ENCODE measurements at places on chromosomes 2 and 18.

DNA sequence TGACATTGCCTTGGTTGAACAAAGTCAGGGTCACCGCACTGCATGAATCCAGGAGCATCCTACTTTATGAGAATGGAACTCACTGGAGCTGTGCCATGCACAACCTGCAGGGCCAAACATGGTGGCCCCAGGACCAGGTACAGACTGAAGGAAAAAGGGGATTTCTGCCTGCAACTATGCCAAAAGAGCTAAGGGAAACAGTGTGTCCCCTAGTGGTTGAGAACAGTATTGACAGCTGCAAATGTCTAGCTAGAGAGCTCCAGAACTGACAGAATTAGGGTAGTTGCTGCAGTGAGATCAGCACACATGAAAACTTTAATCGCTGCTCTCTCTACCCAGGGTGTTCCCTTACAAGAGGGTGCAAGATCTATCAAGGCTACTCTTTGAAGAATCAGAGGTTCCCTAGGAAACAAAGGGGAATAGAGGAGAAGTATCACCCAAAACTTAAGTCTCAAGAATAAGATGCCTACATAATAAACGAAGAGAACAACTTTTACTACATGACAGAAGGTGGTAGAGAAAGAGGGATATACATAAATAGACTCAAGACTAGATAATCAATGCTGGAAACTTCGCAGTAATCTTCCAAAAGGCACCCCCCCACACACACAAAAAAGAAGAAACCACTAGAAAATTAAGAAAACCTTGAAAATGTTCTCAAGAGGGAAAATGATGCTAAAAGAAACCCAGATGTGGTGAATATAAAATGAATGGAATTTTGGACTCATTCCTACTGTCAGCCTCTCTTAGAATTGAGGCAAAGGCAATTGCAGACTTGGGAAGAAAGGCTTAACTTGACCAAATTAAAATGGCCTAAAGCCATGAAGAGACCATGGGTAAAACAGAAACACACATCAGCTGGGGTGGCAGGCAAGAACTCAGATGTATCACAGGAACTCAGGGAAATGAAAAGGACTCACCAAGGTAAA, 43.6 kb upstream of the IHH start:
- peak; percentile 39 for DNase-seq

- DNase-seq: no peak
Measured at GRCh38 chr18:76480913-76481312, 14.1 kb downstream of the ZNF516 start.

DNA sequence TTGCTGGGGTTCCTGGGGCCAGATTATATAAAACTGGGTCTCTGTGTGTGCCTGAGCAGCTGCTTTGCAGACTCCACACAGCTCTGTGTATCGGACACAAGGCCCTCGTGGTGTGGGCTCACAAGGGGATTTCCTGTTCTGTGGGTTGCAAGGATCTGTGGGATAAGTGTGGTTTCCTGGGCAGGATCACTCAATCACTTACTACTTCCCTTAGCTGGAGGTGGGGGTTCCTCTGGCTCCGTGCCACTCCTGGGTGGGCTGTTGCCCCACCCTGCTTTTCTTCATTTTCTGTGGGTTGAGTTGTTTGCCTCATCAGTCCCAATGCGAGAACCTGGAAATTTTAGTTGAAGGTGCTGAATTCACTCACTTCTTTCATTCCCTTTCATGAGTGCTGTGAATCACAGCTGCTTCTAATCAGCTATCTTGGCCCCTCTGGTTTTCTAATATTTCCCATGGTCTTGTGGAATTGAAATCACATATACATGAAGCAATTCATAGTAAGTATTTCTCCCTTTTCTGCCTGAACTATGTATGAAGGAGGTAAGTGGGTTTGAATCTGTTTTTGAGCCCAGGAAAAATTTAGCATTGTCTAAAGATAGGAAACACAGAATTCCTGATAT, 196.3 kb downstream of the DCDC2C start:
- DNase-seq: no peak

GRCh38 chr2:10045561-10046355, 2.4 kb downstream of the KLF11 start:
- DNase-seq: no peak

- DNase-seq: no peak
Measured at GRCh38 chr2:127277028-127277427, 16.9 kb downstream of the ERCC3 start.

DNA sequence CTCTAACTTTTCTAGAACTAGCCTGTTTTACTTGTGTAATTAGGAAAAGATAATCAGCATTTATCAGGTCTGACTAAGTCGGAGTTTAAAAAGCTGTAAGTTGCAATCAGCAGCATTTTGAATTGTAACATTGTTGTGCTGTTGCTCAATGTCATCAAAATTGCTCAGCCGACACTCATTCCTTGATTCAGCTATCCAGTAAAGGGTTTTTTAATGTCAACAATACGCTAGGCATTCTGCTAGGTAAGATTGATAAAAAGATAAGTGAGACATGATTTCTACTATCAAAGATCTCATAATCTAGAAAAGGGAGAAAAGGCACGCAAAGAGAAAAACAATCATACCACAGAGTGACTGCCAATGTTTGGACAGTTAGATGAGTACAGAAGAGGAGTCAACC, 327.1 kb upstream of the CDH2 start:
- DNase-seq: no peak

DNA sequence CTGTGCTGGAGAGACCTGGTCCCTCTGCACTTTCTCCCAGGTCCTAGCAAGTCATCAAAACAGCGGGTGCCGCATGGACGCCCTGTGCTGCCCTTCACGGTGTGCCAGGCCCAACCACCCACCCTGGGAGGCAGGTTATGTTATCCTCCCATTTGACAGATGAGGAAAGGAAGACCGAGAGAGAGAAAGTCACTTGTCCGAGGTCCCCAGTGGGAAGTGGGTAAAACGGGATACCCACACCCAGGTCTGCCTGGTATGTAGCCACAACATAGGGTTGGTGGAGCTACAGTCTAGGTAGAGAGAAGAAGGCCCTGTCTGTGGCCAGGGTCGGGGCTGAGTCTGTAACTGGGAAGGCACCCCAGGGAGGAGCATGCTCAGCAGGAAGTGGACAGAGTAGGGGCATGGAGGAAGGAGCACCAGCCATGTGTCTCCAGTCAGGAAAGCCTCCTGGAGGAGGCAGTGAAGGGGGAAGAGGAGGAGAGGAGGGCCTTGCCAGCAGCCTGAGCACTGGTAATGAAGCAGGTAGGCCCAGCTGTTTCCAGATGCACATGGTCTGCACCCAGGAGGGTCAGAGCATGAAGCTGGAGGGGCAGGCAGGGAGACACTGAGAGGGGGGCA, 98.4 kb downstream of the ZFP36L2 start:
- DNase-seq: no peak

GRCh38 chr2:33812707-33813106, 213.6 kb upstream of the FAM98A start:
- DNase-seq: no peak

DNA sequence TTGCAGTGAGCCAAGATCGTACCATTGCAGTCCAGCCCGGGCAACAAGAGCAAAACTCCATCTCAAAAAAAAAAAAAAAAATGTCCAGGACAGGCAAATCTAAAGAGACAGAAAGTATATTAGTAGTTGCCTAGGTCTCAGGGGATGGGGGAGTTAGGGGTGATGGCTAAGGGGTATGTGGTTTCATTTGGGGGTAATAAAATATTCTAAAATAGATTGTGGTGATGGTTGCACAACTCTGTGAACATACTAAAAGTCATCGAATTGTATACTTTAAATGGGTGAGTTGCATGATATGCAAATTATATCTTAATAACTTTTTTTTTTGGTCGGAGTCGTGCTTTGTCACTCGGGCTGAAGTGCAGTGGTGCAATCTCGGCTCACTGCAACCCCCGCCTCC, 34.2 kb upstream of the ACTR2 start:
- DNase-seq: no peak

All from GM12891 (cell line).